Esophagus mucosa (tissue), 1 donor: ENCODE measurements at places on chromosomes 7 and 10.

- ATAC-seq = no peak
These were observed 23.5 kb downstream of the UPP1 start for GRCh38 chr7:48112401-48113165.

DNA sequence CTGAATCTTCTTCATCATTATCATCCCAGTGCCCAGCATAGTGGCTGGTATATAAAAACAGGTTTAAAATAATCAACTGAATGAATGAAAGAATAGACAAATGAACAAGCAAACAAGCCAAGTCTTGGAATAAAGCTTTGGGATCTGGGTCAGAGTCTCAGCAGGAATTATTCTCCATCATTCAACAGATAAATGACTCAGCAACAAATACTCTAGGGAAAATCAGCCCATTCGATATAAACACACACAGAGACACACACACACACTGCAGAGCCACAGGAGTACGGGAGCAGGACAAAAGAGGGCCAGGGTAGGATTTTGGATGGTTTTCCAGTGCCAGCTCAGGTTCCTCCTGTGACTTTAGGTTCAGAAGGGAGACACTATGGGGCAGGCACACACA lies 29.2 kb upstream of the DLX6 start:
- ATAC-seq = no peak

DNA sequence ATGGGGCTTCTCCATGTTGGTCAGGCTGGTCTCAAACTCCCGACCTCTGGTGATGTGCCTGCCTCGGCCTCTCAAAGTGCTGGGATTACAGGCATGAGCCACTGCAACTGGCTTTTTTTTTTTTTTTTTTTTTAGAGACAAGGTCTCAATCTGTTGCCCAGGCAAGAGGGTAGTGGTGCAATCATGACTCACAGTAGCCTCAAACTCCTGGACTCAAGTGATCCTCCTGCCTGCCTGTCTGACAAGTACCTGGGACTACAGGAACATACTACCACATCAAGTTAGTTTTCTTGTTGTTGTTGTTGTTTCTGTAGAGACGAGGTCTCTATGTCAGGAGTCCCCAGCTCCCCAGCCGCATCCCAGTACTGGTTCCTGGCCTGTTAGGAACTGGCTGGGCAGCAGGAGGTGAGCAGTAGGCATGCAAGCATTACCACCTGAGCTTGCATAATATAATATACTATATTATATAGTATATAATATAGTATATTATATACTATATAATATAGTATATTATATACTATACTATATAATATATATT lies 55.7 kb downstream of the TPK1 start:
- peak; percentile 74 for ATAC-seq

GRCh38 chr7:29287366-29287765 lies 92.8 kb downstream of the CHN2 start:
- ATAC-seq = peak; percentile 88

GRCh38 chr7:135938563-135938962 lies 38.6 kb downstream of the MTPN start:
- ATAC-seq = no peak

GRCh38 chr7:50652400-50653125 lies 87.4 kb upstream of the DDC start:
- no peak for ATAC-seq

DNA sequence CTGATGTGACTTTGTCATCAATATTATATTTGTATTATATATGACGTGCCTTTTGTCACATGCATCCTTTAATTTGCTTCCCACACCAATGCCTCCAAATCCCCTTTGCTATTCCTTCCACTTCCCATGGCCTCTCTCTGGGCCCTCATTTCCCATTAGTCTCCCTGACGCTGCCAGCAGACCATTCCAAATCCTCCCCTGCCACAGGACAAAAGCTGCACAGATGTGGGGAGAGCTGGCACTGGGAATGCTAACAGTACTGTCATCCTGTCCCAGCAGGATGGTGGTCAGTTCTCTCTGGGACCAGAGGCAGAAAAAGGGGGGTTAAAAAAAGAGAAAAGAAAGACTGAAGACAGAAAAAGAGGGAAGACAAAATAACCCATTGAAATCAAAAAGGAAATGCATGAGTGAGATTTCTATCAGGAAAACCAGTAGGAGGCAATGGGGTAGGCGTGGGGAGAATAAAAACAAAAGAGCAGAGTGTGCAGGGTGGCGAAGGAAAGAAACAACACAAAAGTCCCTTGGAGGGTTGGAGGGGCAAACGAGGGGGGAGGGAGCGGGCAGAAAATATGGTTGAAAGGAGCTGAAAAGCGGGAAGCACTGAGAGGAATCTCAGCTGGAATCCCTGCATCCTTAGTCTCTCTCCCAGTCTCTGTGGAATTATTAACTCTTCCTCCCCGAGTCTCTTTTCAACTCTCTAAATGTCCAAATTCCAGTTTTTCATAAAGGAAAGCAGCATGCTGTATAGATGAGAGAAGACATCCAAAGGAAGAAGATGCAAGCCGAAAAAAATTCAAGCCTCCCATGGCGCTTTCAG lies 59.2 kb upstream of the PTN start:
- ATAC-seq = no peak

DNA sequence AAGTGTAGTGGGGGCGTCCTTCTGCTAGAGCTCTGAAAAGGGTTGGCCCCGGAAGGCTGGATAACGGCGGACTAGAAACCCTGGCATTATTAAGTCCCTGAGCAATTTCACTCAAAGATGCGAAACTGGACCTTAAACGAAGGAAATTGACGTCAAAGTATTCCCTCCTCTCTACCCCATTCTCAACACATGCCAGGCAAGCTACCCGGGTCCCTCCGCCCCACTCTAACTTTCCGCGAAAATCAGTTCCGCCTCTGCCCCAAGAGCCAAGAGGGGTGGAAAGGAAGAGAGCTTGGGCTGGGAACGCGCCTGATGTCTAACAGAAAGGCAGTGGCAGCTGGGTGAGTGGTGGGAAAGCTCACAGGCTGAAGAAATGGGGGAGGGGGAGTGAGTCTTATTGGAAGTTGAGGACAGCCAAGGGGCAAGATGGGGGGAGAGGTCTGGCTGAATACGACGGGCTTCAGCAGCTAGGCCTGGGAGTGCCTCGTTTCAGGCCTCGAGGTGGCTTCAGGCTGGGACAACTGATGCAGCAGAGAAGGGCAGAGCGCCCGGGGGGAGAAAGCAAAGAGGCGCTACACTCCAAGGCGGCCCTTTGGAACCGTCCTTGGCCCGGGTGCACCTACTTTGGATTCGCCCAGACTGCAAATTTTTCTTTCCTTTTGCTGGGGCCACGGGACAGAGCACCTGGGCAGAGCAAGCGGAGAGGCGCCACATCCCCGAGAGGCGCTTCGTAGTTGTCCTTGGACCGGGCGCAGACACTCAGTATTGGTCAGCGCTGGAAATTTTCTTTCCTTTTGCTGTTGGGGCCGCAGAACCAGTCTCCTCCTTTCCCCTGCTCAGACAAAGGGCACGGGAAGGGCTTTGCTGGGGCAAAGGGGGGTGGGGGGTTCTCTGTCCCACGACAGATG lies 2.0 kb upstream of the FEZF1 start:
- no peak for ATAC-seq

GRCh38 chr7:37751096-37751495 lies 67.5 kb downstream of the GPR141 start:
- ATAC-seq = no peak

DNA sequence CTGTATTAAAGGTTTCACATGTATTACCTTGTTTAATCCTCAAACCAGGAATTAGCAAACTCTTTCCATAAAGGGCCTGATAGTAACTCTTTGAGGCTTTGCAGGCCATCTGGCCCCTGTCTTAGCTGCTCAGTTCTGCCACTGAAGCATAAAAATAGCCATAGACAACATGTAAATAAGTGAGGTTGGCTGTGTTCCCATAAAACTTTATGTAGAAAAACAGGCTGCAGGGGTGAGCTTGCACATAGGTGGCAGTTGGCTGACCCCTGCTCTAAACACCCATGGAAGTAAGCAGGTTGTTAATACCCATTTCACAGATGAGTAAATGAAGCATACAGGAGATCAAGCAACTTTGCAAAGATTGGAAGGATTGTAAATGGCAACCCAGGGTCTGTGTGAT lies 1279.2 kb upstream of the AUTS2 start:
- ATAC-seq = no peak

- no peak for ATAC-seq
These were observed 18.1 kb upstream of the KCND2 start for GRCh38 chr7:120254845-120255244.

DNA sequence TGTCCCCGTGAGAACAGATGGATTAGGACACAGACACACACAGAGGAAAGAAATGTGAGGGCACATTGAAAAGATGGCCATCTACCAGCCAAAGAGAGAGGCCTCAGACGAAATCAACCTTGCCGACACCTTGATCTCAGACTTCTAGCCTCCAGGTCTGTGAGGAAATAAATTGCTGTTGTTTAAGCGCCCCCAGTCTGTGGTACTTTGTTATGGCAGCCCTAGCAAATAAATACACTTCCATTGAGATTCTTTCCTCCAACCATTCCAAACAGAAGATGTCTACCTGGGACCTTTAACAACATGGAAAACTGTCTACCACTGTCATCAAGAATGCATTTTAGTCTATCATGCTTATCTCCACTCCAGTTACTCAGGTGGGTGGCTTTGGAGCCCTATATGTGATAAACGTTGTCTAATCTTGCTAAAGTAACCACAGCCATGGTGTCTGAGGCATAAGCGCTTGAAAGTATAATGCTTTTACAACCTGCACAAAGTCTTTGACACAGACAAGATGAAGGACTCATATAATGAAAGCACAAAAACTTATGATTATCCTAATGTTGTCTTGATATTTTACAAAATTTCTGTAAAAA lies 244.3 kb downstream of the MTERF1 start:
- peak; percentile 59 for ATAC-seq

DNA sequence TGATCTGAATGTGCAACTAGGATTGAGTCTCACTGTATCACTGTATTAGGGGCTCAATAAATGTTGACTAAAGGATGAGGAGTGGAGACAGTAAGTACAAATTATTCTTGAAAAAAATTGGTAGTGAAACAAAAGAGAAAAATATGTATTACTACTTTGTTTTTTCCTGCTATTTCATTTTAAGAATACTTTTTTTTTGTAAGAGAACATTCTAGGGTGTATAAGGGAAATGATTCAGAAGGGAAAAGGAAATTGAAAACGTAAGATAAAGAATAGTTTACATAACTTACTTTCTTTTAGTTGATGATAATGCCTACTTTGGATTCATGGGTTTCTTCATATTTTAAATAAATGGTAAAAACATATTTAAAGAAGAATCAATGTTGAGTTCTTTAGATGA lies 9.6 kb downstream of the CAPZA2 start:
- no peak for ATAC-seq

DNA sequence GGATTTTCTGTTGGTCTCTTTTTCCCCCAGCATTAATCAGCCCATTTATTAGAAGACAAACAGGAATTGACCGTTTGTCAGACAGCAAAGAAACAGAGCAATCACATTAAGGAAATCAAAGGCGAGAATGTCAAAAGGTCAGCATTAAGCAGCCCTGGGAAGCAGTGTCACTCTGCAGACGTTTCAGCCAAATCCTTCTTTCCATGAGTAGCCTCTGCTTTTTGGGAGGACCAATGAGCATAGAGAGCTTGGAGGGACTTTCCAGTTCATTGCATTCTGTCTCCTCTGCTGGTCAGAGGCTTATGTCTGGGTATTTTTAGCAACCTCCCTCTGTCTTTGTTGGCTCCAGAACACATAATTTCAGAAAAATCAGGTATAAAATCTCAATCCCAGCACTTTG lies 481.4 kb downstream of the GALNT17 start:
- no peak for ATAC-seq

- ATAC-seq = no peak
These were observed 327.2 kb downstream of the GALNT17 start for GRCh38 chr7:71459132-71459531.

DNA sequence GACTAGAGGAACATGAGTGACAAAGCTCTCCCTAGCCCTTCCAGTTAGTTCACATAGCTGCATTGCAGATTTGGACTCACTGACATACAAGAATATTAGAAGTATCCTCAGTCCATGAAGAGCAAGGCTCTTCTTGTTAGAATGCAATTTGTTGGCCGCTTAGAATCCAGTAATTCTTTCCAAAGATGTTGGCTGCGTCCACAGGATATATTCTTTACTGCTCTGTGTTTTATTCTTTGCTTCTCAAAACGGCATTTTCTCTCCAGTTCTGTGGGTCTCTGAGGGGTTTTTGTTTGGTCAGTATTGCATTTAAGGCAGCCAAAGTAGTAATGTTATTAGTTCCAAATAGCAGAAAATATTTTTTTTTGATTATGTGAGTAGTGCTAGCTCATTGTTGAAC lies 588.6 kb downstream of the DNAJB9 start:
- ATAC-seq = no peak
